ENCODE measurements at places on chromosomes 7 and 10.

GRCh38 chr7:139871331-139871730 is 42.3 kb downstream of the TBXAS1 start:
- DNase-seq: no peak

GRCh38 chr7:82044497-82045080 is 274.7 kb upstream of the HGF start:
- no peak for DNase-seq

DNA sequence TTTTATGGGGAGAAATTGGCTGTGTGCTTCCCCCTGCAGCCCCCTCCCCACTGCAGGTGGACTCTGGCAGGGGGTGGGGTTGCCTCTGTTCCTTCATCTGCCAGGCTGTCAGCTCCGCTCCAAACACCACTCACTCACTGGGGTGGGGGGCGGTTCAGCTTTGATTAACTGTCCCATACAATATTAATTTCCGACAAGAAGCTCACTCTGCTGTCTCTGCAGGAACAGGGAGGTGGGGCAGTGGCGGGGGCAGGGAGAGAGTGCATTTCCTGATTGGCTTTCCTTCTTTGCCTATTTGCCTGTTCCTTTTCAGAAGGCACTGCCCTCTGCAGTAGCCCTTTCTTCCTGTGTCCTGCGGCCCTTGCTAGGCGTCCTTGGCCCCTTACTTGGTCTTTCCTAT is 500.8 kb downstream of the PLXNA4 start:
- DNase-seq: no peak

DNA sequence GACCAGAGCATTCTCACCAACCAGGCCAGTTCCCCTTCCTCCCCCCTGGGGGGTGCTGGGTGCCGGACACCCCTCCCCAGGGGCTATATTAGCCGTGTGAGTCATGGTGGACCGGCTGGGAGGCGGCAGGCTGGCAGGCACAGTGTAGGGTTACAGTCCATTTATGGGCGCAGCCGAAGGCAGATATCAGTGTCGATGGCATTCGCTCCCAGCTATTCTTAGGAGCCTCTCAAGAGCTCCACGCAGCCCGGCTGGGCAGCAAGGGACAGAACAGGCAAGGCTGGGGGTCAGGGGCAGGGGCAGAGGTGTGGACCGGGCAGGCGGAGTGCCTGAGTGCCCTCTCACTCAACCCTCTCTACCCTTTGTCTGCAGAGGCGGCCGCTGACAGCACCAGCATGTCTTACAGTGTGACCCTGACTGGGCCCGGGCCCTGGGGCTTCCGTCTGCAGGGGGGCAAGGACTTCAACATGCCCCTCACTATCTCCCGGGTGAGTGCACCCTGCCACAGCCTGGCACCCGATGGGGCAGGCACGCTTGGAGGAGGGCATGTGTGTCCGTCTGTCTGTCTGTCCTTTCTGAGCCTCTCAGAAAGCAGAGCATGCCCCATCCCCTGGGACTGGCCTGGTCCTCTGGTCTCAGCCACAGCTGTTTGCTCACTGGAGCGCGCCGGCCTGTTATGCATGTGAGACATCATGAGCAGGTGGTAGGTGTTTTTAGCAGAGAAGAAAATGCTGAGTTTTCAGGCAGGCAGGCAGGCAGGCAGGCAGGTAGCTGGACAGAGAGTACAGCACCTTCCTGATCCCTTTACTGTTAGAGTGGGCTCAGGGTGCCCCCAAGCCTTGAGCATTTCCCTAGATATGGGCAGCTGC is at the start of gene LDB3:
TSS of gene LDB3 (plus strand) at position 215 of the 869 bp plus-strand sequence. CDS start at position 396, 181 bp downstream.
- DNase-seq: no peak

- DNase-seq: no peak
Measured at GRCh38 chr10:120732067-120732466, 119.1 kb upstream of the WDR11 start.

DNA sequence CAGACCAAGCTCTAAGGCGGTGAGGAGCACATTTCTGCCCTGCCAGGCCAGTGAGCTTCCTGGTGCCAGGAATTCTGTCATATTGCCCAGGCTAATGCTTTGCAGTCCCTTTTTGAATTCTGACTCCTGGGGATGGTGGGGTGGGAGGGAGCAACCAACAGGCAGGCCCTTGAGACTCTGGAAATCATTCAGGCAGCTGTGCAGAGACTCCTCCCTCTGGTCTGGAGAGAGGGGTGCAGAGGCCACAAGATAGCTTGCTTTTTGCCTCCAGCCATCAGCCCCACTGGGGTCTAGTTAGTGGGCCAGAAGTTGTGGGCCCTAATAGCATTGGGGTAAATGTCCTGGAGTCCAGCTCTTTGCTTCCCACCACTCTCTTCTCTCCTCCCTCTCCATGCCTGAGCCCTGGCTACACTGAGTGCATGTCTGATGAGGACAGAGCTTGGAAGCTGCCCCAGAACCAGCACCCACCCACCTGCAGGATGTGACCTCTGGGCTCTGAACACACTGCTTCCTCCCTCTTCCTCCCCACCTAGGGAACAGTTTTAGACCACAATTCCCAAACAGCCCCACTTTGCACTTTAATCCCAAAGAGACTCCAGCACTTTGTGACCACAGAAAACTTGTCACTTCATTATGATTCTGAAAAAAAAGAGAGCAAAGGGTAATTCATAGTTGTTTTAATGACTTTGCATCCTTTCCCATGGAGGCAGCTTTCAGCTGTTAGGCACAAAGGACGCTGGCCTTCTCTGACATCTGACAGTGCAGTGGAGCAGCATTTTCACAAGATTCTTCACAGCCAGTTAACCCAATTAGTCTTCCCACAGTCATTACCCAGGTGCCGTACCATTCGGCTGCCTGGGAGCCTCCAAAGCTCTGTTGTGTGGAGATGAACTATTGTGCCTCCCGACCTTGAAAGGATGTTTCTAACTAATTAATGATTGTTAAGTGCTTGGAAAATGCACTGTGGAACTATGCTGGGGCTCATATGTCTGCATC is 262.5 kb downstream of the TRIL start:
- no peak for DNase-seq

DNA sequence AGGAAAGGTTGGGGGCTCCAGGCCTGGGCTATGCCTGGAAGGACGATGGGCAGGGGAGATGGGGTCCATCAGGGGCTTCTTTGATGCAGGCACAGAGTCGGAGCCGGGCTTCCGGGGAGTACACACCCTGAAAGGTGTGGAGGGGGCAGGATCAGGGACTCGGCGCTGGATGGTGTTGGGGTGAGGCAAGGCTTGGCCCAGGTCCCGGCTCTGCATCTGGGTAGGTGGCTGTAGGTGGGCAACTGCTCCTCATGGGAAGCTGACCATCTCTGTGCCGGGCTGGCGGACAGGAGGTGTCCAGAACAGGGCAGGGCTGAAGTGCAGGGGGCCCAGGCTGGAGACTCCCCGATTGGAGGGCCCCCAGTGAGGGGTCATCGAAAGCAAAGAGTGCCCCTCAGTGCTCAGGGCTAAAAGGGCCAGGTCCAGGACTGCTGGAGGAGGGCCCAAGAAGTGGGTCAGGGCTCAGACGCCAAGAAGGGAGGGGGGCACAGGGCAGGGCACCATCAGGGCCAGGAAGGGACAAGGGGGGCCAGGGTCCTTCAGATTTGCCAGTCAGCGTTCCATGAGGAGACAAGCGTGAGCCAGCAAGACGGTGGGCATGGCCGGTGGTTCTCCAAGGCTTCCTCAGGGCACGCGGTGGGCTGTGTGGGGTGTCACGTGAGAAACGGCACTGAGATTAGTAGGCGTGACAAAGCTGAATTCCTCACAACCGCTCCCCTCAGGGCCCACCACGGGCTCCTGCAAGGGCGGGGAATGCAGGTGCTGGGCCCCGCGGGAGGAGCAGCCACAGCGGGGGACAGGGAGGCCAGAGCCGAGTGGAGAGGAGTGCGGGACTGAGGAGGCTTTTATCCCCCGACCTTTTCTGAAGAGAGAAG is 97.0 kb downstream of the BMS1 start:
- no peak for DNase-seq

DNA sequence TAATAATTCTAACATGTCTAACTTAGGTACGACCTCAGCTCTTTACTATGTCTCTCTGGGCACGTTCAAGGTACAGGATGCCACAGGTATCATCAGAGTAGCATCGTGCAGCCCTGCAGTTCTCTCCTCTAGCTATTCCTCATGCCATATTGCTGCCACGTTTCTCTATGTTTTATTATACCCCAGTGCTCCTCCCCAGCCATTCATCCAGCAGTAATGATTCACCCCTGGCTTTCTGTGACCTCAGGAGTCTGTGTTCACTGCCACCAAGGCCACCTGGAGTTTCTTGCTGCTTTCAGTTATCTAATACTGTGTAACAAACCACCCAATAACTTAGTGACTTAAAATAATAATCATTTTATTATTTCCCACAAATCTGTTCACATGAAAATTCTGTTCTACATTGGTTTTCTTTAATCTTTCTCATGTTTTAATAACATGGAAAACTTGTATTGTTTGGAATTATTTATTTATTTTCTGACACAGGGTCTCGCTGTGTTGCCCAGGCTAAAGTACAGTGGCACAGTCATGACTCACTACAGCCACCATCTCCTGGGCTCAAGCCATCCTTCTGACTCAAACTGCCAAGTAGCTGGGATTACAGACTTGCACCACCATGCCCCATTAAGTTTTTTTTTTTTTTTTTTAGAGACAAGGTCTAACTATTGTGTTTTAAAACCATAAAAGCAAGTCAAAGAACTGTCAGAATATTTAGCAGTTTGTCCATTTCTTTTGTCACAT is 21.8 kb downstream of the REEP3 start:
- DNase-seq: no peak

DNA sequence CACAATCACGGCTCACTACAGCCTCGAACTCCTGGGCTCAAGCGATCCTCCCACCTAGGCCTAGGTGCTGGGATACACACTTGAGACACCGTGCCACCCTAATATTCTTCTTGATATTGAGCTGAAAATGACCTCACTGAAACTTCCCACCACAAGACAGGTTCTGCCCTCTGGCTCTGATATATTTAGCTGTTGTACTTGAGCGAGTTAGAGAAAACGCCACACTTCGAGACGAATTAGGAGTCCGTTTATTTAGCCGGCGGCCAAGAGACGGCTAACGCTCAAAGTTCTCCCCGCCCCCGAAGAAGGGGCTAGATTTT is 17.9 kb downstream of the ZC3HAV1 start:
- DNase-seq: no peak

DNA sequence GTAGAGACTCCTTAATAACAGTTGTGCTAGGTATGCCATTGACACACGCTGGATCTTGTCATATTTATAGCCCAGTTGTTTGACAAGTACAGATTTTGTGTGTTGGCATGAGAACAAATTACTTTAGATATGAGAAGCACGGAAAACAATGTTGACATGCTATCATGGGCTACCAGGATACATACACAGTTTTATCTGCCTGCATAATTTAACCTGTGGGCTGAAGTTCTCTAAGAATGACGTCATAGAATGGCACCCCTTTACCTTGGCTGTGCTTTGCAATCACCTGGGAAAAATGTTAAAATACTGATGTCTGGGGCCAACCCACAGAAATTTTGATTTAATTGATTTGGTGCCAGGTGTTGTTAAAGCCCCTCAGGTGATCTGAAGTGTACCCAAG is 2.8 kb downstream of the PLA2G12B start:
- no peak for DNase-seq

DNA sequence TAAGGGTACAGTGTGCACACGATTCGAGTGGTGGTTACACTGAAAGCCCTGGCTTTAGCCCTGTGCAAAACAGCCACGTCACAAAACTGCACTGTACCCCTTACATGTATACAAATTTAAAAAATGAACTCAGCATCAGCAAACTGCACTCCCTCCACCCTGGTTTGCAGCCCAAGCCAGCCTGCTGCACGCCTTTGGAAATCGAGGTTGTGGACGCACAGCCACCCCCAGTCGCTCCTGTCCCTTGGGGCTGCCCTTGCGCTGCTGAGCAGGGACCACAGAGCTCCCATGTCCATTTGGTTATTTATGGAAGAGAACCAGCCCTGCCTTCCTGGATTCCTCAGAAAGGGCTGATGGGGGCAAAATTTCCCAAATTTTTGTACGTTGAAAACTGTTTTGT is 98.8 kb downstream of the INPP5A start:
- DNase-seq: no peak

DNA sequence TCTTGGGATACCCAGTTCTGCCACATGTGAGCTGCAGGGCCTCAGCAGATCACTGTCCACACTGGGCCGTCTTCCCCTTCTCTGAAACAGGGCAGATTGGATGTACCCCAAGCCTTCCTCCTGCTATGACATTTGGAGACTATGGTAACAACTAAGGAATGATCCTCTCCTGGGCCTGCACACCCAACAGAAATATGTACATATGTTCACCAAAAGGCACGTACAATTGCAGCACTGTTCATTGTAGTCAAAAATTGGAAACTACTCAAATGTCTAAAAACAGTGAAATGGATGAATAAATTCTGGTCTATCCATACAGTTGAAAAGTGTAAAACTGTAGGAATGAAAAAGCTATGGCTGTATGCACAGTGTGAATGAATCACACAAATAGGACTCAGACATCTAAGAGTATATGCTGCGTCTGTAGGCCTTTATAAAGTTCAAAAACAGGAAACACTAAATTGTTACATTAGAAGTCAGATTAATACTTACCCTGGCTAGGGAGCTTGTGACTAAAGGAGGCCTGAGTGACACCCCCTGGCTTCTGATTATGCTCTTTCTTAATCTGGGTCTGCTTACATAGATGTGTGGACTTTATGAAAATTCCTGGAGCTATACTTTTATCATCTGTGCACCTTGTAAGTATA is 16.1 kb upstream of the XPNPEP1 start:
- no peak for DNase-seq

DNA sequence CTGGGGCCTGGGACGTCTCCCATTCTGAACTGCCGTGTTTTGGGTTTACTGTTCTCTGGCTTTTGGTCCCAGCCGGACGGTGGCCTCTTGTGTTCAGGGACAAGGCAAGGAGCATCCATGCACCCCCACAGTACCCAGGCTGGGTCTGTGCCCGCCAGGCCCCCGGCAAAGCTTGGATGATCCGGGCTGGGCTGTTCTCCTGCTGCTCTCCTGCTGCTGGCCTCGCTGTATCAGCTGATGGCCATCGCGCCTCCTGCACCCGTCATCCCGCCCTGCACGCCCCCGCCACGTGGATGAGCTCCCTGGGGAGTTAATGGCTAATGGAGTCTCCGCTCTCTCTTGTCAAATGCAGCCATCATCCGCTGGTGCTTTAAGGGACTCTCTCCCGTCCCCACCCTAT is 14.9 kb upstream of the PSMG3 start:
- DNase-seq: no peak

- no peak for DNase-seq
Measured at GRCh38 chr7:105591522-105591921, 10.2 kb upstream of the EFCAB10 start.

DNA sequence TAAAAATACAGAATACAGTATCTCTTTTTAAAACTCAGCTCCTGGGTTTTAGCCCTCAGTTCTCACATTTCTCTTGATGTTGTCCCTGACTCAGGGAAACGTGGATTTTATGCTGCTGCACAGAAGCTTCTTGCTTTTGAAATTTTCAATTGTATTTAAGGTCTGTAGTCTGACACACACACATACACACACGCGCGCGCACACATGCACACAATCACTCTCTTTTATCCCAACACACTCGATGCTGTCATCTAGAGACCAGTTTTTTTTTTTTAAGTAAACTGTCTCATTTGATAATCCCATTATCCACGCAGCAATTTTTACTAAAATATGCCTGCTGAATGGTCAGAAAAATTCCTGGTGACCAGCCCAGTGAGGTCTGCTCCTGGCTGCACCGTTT is 108.6 kb downstream of the KMT2E start:
- DNase-seq: no peak

GRCh38 chr10:117477211-117477947 is 65.2 kb upstream of the EMX2 start:
- no peak for DNase-seq

GRCh38 chr10:24272374-24272773 is 63.4 kb downstream of the KIAA1217 start:
- no peak for DNase-seq

- DNase-seq: no peak
Measured at GRCh38 chr7:106041140-106041717, 70.9 kb downstream of the SYPL1 start.
